Common myeloid progenitor, CD34-positive (primary cell): ENCODE measurements at places on chromosomes 1 and 21.
A peak's percentile ranks its signal among the peaks of the same experiment; 100 is the strongest.

DNA sequence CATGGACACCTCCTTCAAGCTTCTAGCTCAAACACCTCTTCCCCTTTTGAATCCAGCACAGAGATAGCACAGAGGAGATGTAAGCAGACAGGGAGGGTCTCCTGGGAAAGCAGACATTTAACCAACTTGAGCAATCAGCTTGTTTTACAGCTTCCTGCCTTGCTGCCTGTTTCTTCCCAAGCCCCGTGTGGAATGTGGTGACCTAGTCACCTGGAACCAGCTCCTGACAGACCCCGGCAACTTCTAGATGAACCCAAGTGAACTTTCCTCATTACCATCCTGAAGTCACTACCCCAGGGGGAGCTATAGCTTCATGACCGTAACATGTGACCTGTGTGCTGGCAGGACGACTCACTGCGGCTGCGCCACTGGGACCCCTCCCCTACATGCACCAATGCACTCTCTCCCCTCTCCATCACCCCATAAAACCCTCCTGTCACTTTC, 24.1 kb upstream of the TTF2 start:
- DNase-seq = no peak

DNA sequence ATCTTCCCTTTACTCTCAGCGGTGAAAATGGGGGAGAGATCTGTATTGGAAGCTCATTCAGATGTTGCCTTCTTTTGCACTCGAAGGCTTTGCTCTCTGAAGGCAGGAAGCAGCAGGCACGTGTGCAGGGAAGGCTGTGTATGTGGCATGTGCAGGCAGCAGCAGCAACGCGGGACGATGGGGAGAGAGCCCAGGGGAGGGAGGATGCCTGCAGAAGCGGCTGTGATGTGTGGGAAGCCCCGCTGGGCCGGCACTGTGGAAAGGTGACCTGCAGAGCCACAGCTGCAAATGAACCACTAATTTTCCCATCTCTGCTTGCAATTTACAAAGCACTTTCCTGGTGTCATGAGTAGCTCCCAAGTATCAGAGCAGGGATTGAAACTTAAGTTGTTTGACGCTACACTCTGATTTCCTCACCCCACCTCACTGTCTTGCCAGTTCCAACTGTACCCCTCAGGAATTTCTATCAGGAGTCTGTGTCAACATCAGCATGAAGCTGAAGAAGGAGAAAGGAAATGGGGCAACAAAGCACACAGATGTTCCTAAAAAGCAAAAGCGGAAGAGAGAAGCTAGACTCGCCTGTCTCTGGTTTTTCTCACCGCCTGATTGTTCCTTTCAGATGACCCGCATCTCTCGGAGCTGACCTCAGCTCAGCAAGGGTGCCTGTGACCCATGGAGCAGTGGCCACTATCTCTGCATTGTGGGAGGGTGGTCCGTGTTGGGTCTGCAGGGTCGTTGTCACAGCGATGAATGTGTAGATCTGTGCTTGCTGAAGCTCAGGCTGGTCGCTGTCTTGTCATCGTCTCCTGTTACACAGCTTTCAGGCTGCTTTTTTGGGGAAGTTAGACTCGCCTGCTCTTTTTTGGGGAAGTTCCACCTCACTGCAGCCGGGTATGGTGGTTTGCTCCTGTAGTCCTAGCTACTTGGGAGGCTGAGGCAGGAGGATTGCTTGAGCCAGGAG, 156.1 kb downstream of the KIF26B start:
- peak; percentile 65 for DNase-seq

- no peak for DNase-seq
Observed at GRCh38 chr1:5485968-5486696, 506.1 kb downstream of the NPHP4 start.

DNA sequence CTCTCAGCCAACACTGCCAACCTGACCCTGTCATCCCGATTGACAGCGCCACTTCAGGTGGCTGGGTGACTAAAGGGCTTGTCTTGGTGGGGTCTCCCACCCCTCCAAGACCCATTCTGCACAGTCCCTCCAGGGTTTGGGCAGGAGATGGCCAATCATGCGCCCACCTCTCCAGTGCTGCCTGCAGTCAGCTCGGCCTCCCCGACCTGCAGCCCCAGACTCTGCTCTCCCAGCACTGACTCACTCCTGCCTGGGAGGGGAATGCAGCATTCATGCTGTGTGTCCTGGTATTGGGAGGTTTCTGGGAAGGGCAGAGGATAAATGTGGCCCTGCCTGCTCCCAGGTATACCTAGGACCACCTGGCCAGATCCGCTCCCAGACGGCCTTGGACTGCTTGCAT, 9.7 kb downstream of the TMEM81 start:
- DNase-seq = no peak

DNA sequence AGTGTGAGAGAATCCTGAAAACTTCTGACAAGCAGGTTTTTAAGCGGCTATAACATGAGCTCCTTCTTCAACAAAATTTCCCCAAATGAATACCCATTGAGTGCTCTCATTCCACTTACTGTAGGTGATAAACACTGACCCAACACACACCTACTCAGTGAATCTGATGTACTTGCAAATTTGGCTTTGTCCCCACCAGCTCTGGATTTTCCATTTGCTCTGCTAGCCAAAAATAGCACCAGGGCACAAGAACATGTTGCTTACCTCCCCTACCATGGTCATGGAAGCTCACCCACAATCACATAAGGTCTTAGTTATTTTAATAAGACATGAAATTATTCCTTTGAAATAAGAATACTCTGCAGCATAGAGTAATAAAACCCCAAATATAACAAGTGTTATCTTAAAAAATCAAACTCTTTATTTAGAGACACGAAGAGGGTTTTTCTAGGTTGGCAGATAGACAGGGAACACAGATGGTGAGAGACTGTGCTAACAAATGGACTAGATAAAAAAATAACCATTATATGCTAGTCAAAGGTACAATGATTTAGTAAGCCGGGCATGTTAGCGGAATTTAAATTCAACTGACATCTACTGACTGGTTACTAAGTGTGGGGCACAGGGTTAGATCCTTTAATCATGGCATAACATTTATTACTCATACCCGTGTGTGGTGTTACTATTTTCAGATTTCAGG, 291.9 kb downstream of the KCNH1 start:
- no peak for DNase-seq

DNA sequence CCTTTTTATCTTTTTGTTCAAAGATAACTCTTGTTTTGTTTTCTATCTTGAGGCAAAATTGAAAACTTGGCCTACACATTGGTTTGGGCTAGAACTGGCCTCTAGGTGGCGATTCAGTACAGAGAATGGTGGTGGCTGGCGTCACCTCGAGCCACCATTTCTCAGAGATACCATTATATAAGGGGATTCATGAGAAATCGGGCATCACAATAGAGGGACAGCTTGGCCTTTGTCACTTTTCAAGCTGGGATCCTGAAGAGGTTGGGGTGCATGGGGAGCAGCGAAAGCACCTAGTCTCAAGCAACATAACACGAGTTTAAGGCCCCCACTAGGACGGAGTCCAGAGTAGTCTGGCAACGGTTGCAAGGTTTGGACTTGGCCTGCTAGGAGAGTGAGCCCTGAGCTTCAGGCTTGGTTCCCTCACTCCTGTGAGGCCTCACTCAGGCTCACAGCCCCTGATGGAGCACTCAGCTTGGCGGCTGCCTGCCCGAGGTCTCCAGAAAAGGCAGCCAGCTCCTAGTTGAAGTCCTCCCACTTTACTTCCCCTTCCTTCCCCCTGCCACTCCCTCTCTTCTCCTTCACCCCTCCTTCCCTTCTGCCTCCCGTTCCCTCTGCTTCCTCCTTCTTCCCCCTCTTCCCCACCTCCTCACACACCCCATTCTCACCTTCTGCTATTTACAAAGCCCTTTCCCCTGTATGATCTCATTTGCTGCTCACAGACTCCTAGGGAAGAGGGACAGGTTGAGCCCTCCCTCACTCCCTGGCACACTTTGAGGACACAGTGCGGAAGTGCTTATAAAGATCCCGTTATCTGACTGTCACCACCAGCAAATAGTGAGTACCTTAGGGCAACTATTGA, 67.8 kb downstream of the LRIG2 start:
- peak; percentile 60 for DNase-seq

DNA sequence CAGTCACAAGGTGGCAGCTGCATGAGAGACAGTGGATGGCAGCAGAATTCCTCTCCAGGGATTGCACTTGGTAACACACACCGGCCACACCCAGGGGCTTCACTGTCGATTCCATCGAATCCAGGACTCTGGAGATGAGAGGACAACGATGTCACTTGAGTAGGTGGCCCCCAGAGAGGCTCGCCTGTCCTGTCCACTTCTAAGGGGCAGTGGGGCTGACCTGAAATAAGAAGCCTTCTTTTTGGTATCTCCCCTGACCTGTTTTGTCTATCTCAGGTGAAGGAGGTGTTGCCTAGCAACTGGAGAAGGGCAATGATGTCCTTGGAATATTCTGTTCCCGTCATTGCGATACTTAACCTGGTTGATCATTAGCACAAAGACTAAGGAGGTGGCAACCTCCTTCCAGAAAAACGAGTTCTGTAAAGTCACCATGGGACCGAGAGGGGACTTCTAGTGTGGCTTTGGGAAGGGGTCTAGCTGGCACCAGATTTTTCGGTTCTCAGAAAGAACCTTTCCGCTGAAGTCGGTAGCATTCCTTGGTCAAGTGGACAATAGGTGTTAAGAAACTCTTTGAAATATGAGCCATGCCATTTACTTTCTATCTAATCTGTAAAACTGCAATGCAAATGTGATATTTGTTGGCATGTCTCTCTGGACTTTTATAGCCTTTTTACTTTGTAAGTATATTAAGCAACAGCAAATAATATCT, 85.2 kb upstream of the TMPRSS2 start:
- no peak for DNase-seq

- DNase-seq = peak; percentile 99
Observed at GRCh38 chr1:156816561-156817328, at the start of gene SH2D2A. TSS of gene SH2D2A (minus strand) at chr1:156816848. CDS start at chr1:156816708, 140 bp downstream.

- DNase-seq = no peak
Observed at GRCh38 chr21:36664662-36664990, 34.3 kb upstream of the SIM2 start.

- DNase-seq = no peak
Observed at GRCh38 chr1:239139801-239140200, 246.6 kb upstream of the CHRM3 start.

GRCh38 chr21:21114461-21114860, 116.3 kb downstream of the NCAM2 start:
- DNase-seq = peak; percentile 8

DNA sequence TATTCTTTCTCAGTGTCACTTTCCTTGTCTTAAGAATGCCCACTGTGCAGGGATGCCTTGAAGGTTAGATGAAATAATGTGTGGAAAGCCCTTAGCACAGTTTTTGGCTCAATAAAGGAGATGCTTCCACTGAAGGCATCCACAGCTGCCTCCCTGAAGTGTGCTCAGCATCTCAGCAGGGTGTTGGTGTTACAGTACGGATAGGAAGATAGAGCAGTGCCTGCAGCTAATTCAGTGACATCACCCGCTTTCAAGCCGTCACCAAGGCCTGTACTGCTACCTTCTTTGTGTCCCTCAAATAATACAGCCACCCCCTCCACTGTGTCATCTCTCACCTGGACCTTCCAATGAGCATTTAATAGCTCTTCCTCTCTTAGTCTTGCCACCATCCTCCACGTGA, 59.0 kb downstream of the NDUFS5 start:
- DNase-seq = no peak

DNA sequence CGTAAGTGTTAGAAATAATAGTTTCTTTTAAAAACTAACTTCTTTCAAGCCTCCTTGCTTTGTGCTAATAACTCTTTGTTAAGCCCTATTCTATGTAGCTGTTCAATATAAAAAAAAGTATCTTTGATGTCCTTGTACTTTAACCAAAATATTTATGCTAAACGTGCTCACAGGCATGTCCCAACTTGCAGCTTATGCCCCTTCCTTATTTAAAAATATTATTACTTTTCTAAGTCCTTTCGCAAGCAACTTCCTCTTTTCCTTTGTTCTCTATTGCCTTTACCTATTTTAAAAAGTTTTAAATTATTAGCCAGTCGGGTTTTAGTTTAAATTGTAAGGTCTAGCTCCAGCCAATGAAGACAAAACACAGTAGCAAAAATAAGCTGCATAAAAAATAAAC, 43.4 kb upstream of the NBPF3 start:
- DNase-seq = peak; percentile 32

DNA sequence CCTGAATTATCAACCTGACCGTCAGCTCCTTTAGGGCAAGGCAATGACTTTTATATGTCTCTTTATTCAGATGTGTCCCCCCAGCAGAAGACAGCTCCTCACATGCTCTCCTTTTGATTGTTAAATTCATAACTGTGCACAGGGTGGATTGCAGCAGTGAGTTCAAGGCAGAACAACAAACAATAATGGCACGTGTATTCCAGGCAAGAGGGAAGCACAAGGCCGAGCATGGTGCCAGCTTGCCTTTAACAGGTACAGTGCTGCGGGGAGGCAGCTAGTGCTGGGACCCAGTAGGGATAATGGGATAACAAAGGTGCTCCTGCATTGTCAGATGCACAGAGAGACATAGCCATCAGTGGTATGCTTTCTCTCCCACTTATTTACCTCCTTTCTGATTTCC, 248.4 kb downstream of the RHOU start:
- DNase-seq = no peak

DNA sequence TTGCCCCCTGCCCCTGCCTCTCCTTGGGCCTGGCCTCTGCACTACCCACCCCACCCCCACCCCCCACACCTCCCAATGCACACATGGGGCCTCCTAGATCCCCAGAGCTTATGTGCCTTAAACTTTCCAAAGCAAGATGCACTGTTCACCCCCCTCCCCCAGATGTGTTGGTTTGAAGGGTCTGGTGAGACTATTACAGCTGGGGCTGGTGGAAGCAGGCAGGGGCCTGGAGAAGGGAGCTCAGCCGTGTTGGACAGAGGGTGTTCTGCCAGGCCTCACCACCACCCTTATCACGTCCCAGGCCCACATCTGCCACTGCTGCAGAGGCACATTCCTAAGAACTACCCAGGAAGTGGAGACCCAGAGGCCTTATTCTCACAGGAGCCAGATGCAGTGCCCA, 18.3 kb upstream of the RSPO1 start:
- no peak for DNase-seq

GRCh38 chr1:94418664-94419655, 771 bp downstream of the ABCD3 start:
- DNase-seq = peak; percentile 15

DNA sequence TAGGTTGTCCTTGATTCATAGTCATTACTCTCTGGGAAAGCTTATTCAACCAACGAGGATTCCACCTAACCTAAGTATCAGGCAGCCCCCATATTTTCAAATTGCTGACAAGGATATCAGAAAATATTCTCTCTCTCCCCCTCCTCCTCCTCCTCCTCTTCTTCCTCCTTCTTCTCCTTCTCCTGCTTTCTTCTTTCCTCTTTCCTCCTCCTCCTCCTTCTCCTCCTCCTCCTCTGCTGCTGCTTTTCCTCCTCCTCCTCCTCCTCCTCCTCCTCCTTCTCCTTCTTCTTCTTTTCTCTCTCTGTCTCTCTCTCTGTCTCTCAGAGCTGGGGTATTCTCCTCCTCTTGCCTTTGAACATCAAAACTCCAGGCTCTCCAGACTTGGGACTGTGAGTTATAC, 2.5 kb upstream of the IGSF9 start:
- no peak for DNase-seq

GRCh38 chr1:156920233-156921052, at the start of gene LRRC71:
TSS of gene LRRC71 (plus strand) at chr1:156920632. CDS start at chr1:156920804, 172 bp downstream.
- DNase-seq = peak; percentile 87

DNA sequence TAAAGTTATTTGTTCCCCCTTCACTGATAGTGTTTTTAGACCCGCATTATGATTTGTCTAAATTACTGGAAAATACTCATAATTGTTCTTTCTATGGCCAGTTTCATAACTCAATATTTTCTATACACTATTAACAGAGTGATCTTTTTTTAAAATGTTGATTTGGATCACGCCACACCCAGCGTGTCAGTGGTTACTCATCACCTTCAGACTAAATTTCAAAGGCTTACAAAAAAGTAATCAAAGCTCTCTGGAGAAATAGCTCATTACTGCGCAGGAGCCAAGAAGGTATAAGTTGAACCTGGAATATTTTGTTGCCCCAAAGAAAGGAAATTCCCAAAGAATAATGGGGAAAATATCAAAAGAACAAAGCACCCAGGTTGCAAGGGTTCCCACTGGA, 104.9 kb downstream of the EVI5 start:
- no peak for DNase-seq
